ENCODE measurements at places on chromosomes 7 and 10.

GRCh38 chr7:50542132-50542531 is 23.1 kb downstream of the DDC start:
- no peak for DNase-seq

DNA sequence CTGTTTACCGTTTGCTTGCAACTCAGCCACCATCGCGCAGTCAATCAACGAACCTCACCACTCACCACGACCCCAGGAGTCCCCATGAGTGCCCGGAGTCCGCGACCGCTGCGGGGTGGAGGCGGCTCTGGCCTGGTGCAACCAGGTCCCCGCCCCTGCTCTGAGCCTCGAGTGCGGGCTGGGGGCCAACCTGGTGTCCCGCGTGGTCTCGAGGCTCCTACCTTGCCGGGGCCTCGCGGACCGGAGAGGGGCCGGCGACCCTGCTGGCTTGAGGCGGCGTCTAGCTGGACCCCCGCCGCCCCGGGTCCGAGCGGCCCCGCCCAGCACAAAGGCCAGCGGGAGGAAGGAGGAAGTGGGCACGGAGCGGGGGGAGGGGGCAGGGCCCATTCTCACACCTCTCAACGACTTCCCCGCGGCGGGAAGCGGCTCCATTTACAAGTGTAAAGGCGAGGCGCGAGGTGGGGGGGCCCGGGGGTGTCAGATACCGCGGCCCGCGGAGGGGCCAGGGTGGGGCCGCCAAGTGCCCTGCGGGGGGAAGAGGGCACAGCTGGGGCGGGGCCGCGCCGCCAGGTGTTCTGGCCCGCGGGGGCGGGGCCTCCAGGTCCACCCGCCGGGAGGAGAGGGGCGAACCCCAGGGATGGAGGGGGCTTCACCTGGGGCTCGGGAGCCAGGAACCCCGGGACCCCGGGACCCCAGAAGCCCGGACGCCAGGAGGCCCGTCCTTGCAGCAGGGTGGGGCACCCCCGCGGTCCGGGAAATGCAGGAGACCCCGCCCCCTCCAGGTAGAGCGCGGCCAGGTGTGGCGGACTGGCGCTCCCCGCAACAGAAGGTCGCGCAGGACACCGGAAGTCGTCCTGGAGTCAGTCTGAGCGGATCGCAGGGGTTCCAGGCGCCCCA is 8.6 kb downstream of the CTBP2 start:
- DNase-seq, result no peak

- DNase-seq, result no peak
Measured at GRCh38 chr10:3944591-3944990, 159.6 kb upstream of the KLF6 start.

DNA sequence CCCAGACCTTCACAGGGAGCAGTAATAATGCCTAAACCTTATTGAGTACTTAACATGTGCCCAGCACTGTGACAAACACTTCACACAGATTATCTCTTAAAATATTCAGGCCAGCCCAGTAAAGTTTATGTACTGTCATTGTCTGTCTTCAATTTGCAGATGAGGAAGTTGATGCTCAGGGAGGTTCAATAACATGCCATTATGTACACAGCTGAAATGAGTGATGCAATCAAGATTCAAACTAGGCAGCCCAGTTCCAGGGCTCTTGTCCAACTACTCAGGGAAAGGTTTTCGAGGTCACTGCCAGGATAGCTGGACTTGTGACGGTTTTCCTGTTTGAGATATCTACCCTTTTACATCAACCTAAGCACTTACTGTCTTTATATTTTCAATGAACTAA is 56.1 kb downstream of the AUTS2 start:
- DNase-seq, result no peak

DNA sequence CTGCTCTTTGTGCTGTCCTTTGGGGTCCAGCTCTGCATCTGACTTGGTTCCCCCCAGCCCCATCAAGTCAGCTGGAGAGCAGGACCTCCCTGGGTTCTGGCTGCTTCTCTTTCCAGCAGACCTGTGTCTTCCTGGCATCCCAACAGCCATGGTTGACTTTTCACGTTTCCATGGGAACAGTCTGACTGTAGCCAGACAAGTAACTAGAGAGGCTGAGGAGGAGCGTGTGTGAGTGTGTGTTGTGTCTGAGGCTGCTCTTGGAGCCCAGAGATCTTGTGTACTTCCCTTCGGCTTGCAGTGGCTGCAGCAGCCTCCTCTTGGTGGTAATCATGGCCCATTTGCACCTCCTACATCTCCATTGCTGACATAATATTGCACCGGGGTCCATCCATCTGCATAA is 332.0 kb downstream of the RPS24 start:
- no peak for DNase-seq

DNA sequence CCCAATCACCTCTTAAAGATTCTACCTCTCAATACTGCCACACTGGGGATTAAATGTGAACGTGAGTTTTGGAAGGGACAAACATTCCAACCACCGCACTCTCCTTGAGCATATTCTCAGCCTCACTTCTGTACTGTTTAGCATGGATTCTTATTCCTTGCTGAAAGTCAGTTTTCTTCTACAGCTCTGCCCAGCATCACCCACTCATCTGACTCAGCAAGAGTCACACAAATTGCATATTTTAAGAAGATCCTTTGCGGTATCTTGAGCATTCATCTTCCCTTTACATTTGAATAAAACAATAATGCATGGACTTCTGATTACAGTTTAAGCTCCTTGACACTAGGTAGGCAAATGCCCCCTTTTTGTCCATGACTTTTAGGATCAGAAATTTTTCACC is 251.6 kb upstream of the MKLN1 start:
- no peak for DNase-seq

GRCh38 chr7:18610331-18610948 is 114.9 kb downstream of the HDAC9 start:
- DNase-seq, result no peak

DNA sequence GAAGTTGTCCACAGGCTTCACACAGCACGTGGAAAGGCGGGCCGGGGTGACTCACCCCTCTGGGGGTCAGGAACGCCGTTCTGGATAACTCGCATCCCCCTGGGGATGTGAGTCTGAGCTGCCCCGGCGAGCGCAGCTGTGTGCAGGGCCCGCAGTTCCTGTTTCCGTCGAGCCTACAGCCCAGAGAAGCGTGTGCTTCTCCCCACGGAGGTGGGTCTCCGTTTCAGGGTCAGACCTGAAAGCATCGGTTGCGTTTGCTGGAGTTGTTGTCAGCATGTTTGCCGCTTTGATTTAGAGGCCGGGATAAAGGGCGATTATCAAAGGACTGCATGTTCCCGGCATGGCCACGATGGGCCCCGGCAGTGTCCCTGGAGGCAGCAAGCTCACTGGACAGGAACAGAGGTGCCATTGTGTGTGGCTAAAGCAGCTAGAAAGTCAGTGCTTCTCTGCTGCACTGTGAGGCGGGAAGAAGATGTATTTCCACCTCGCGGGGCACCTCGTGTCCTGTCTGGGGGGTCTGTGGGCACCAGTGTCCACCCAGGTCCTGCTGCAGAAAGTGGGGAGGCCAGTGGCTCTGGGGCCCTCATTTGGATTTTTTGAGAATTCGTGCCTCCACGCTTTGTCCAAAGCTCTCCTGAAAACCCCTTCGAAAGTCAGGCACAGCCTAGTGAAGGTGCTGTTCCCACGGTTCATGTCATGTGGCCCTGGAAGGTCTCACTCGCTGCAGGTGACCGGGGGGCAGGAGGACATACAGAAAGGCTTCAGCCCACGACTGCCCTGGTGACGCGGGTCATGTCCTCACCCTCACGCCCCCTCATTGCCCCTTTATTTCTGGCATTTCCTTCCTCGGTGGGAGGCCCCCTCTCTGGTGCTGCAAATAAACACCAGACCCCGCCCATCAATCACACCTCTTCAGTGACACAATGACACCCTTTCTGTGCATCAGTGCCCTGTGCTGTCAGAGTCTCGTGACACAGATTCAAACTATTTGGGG is 27.4 kb upstream of the GDI2 start:
- DNase-seq, result no peak

GRCh38 chr7:84821671-84822534 is 365.0 kb downstream of the SEMA3D start:
- no peak for DNase-seq

DNA sequence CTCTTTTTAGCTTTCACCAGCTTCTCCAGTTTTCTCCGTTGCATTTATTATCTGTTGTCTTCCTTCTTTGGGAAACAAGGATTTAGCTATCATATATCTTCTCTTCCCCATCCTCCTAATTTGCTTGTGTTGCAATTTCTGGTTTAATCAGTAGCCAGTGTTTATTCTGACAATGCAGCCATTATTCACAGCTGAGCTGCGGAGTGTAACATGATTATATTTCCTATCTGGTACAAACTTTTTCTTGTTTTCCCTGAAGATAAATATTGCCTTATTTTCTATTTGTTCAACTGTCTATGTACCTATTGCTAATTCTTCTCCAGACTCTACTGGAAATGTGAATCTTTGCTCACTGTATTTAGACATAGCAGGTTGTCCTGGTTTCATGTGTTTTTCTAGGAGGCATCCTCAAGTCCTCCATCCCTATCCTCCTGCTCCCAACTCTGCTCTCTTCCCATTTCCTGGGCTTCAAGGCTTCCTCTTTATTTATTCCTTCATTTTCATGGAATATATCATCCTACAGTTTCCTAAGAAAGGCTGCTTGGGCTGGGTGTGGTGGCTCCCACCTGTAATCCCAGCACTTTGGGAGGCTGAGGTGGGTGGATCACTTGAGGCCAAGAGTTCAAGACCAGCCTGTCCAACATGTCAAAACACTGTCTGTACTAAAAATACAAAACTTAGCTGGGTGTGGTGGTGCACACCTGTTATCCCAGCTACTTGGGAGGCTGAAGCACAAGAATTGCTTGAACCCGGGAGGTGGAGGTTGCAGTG is 72.4 kb upstream of the KDM7A start:
- DNase-seq, result no peak

DNA sequence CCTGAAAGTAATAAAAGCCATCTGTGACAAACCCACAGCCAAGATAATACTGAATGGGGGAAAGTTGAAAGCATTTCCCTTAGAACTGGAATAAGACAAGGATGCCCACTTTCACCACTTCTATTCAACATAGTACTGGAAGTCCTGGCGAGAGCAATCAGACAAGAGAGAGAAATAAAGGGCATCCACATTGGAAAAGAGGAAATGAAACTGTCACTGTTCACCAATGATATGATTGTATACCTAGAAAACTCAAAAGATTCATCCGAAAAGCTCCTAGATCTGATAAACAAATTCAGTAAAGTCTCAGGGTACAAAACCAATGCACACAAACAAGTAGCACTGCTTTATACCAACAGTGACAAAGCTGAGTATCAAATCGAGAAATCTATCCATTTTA is 581.7 kb upstream of the TEX47 start:
- DNase-seq, result no peak

DNA sequence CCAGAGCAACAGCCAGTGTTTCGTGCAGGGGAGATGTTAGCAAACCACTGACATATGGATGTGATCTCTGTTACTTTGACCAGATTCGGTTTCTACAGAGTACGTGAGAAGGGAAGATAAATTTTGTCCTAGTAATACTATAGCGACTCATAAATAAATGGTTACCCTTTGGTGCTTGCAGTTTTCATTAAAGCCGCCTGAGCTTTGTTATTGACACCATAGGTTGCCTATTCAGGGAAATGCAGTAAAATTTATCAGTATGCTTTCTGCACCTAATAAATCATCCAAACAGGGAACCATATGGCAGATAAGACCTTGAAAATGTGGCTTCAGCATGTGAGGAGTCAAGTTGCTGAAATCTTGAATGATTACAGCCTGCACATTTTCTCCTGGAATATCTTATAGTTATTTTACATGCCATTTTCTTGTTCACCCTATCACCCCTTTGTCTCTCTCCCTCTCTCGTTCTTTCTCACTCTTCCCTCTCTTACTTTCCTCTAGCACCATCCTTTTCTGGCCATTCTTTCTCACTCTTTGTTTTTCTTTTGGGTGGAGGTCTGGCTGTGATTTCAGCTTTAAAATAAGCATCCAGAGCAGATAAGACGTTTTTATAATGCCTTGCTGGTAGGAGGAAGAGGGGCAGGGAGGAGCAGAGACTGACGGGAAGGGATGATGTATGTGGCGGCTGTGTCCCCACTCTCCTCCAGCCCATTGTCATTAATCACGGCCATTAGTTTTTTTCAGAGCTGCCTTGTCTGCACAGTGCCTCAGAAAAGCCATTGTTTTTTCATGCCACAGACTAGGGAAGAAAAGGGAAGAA is 182.5 kb downstream of the LRMDA start:
- no peak for DNase-seq

GRCh38 chr7:143374561-143374960 is 6.6 kb upstream of the ZYX start:
- DNase-seq, result no peak

DNA sequence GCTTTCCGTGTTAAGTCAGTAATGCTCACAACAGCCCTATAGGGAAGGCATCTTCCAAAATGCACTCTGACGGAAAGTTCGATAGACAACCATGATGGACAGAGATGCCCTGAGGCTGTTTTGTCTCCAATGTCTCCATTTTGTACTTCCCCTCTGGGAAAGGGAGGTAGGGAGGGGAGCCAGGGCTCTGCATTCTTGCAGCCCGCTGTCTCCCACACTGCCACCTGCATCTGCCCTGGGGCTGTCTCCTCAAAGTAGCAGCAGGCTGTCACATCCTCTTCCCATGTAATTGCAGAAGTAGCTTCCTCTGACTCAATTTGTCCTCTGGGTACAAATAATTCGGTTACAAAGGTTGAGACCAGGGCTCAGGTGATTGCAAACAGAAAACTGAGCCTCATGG is 131.4 kb downstream of the GPAM start:
- no peak for DNase-seq

DNA sequence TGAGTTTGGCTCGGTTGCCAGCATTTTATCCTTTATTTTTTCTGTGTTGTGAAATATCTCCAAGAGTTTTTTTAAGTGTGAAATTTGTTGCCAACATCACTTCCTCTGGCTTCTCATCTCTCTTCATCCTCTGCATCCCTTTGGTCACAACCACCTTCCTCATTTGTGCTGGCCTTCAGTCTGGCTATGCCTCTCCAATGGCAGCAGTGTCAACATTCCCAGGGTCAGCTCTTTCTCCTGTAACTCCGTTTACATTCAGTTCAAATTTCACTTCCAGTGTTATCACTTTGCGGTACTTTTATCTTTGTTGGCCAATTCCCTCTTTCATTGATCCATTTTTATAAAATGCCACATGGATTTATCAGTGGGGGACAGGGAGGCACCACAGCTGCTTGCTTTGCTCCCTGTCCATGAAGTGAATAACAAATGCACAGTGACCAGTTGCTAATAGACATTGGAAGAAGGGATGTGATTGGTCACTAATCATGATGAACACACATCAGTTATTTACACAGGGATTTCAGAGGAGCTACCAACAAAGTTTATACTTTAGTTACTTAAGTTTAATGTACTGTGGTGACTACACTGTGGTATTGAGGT is 311.4 kb upstream of the LRGUK start:
- no peak for DNase-seq

Measured in T-helper 2 cell (primary cell).